ENCODE measurements at places on chromosomes 16 and 17.

DNA sequence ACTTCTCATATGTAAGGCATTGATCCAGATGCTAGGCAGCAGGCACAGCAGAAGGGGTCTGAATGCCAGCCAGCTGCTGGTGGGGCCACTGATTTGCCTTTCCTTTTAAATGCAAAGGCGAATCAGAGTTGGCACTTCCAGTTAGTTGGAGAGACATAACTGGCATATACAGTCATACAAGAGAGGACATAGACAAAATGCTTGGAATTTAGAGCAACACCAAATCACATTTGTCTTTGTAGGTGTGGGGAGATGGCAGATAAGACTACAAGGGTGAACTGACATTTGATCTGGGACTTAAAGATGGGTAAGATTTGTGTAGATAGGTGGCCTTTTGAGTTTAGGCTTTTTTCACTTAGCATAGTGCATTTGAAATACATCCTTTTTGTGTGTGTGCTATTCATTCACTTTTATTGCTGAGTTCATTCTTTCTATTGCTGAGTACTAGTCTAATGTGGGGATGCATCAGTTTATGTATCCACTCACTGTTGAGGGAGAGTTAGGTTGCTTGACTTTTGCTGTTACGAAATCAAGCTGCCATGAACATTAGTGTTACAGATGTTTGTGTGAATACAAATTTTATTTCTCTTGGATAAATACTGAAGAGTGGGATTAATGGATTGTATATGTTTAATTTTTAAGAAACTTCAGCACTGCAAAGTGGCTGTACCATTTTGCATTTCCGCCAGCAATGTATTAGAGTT lies 74.1 kb downstream of the SPECC1 start:
- no peak for DNase-seq

GRCh38 chr17:75036643-75037268 lies 10.0 kb downstream of the ATP5PD start:
- DNase-seq: peak; percentile 69

DNA sequence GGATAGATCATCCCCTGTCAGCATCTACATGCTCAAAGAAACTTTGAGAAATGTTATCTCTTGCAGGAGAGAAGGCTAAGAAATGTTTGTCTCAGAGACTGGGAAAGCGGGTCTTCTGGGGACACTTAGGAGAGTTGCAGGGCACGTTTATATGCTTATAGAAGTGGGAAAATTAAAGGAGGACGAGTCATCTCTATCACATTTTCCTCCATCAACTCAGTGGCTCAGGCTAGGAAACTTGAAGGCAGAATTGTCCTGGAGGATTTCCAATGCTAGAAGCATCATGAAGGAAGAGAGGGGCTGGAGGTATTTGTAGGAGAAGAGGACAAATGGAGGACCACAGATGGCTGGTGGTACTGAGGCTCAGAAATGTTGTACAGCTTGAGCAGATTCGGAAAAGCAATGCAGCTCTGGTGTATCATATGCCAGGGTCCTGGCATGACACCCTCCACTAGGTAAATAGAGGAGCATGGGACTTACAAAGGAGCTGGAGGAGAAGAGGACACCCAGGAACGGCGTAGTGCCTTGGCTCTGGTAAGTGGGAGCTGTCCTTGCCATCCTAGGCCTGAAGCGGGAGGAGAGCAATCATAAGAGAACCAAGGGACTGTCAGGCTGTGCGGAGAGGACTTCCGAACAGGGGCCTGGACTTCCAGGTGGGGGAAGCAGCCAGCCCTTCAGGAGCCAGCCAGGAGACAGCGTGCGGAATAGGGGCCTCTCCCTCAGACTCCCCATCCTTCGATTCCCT lies 4.5 kb upstream of the HS3ST3B1 start:
- no peak for DNase-seq

GRCh38 chr17:39239640-39240314 lies 14.0 kb upstream of the STAC2 start:
- DNase-seq: peak; percentile 51

DNA sequence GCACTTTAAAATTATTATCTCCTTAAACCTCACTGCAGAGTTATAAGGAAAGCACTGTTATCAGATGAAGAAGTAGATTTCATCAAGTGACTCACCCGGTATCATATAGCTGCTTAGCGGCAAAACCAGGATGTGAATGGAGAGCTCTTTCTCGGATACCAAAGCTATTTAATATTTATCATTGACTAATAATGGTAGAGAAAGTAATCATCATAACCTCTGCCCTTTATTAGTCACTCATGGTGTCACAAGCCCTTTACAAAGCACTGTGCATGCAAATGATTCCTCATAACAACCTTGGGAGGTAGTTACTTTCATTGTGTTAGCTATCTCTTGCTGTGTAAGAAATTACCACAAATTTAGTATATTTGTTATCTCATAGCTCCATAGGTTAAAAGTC lies 592.9 kb downstream of the MAF start:
- no peak for DNase-seq

DNA sequence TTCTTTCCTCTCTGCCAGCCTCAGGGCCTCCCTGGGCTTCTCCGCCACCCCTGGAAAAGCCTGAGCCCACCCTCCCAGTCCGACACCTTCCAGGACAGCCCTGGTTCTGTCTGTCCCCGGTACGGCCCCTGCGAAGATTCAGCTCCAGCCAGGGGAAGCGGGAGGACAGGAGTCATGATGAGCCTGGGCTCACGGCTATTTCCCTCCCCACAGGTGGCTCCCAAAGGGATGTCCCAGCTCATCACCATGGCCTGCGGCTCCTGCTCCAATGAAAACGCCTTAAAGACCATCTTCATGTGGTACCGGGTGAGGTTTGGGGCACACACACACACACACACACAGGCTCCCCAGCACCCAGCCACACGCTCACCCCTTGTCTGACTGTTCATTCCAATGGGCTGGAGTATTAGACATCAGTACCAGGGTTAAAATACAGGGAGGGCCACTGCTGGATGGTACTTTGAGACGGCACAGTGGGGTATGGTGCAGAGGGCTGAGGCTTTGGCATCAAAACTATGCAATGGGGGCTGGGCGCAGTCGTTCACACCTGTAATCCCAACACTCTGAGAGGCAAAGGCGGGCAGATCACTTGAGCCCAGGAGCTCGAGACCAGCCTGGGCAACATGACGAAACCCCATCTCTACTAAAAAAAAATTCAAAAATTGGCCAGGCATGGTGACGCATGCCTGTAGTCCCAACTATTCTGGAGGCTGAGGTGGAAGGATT lies 32.8 kb downstream of the TMEM186 start:
- no peak for DNase-seq

- no peak for DNase-seq
Measured at GRCh38 chr17:9330141-9330540, 245.5 kb downstream of the STX8 start.

- DNase-seq: no peak
Measured at GRCh38 chr16:34054137-34054536, 594.7 kb downstream of the TP53TG3F start.

DNA sequence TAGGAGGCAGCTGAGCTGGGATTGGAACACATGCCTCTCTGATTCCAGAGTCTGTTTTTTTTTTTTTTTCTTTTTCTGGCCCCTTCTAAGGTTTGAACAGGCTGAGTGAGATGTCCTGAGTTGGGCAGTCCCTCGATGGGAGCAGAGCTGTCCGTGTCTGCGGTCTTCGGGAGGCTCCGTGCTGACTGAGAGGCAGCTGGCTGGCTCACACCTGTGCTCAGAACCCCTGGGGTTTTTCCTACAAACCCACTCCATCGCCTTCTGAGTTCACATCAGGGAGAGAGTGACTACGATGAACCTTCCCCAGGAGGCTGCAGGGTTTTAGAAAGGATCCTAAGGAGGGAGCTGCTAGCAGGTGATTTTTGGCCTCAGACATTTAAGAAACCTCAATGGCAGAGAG lies 92.5 kb downstream of the IRF8 start:
- DNase-seq: no peak

- no peak for DNase-seq
Measured at GRCh38 chr16:59154295-59154694, 420.2 kb upstream of the GOT2 start.

GRCh38 chr17:78940258-78940657 lies 15.1 kb upstream of the TIMP2 start:
- DNase-seq: no peak

DNA sequence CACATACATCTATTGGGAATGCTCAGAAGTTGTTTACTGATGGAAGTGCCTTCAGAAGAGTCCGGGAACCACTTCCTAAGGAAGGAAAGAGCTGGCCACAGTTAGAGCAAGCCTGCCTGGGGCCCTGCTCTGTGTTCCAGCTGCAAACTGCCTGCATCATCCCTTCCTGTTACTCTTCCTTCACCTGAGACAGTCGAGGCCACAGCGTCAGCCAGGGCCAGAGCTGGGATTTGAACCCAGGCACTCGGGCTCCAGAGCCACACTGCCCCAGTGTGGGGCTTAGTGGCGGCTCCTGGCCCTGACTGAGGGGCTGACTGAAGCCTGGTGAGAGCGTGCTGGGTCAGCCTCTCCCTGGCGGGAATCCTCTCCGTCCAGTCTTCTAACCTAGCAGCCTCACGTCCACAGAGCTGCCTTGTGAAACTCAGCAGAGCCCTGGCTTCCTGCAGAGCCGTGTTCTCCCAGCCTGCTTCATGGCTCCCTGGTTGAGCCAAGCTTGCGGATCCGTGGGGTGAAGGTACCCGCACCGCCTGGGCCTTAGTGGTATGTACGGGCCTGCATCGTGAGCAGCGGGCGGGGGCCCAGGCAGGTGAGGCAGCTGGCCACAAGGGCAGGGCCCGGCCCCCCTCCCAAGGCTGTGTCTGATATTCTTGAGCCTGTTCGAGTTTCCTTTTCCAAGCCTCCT lies 4.6 kb upstream of the C17orf99 start:
- DNase-seq: no peak

DNA sequence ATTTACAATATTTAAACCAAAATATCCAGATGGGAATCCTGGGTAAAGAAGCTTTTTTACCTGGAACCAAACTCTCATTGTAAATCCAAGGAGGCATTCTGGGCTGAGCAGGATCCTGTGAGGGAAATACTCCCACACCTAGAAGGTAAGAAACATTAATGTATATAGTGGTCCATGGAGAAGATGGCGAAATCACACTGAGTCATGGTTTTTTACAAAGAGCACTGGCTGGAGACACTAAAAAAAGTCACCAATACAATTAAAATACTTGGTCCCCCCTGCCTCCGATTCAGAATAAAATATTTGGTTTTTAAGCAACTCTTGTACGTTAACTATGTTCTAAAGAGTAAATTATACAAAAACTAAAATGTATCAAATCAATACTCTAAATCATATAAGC lies 32.9 kb downstream of the SYNRG start:
- no peak for DNase-seq

DNA sequence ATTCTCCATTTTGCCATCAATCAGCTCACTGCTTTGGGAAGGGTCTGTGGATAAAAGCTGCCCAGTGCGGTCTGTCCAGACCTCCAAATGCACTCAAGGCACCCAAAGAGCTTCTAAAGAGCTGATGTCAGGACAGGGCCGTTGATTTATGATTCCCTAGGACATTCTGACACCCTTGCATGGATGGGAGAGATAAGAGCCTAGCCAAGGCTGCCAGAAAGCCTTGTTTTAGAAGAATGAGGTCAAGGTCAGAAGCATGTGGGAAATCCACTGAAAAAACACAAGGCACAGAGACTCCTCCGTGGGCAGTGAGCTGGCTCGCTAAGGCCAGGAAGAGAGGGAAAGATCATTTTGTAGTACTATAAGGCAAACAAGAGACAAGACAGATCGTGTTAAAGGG lies 214.0 kb downstream of the CDH11 start:
- DNase-seq: no peak

GRCh38 chr17:67151717-67152116 lies 93.3 kb downstream of the HELZ start:
- DNase-seq: no peak

DNA sequence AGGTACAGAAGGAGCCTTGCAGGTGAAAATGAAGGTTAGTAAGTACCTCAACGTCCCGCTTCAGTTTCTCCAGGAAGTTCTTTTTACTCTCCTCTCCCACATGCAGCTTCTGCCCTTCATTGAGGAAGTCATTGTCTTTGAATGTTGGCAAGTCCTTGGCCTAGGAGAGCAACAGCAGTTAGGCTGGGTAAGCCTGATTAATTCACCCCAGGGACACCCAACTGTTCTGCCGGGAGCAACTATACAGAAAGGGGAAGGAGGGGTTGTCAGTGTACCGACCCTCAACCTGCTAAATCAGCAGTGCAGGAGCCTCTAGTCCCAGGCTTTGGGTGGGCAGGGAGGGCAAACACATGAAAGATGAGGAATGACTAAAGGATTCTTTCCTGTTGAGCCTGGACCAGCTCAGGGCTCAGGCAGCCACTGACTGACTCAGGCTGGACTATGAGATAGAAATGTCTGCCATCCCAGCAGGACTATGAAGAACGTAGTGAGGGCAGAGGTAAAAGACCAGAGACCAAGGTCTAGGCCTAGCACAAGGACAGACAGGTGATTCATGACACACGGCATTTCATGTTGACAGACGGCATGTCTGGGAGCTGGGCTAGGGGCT lies 21.6 kb downstream of the PIP4K2B start:
- no peak for DNase-seq

- no peak for DNase-seq
Measured at GRCh38 chr16:49964973-49965372, 60.1 kb upstream of the CNEP1R1 start.

GRCh38 chr17:12463102-12463501 lies 202.6 kb upstream of the MYOCD start:
- DNase-seq: no peak

- DNase-seq: peak; percentile 47
Measured at GRCh38 chr17:5418858-5419355, 555 bp downstream of the NUP88 start.

DNA sequence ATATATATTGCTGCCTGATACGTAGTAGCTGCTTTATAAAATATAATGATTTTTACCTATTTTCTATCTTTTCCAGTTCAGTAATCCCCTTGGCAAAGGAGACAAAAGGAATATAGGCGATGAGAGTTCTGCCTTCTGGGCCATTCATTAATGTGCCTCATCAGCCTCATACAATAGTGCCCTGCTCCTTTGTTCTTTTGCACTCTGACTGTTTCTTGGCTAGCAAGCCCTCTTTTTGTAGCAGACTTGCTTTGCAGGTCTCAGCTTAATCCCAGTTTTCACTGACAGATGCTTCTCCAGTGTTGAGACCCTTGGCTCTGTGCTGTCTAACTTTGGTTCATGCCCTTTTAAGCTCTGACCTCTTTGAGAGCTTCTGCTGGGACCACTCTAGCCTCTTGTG lies 10.4 kb downstream of the HSD17B2 start:
- no peak for DNase-seq
